ENCODE measurements at places on chromosomes 13 and 19. TPM values are rescaled to one million over a fixed set of nuclear protein-coding genes. Genes with fewer than 3 reads are reported as not detected.

Gene CYP4F22
- total RNA-seq = 2.4 TPM

Gene KLK3
- total RNA-seq = not detected

- no peak for DNase-seq
Measured at GRCh38 chr13:27510082-27510481, 59.7 kb upstream of the MTIF3 start.

- DNase-seq = no peak
Measured at GRCh38 chr19:50949861-50950260, 3.0 kb downstream of the KLK5 start.

- DNase-seq = no peak
Measured at GRCh38 chr13:79119578-79120107, 286.4 kb downstream of the RBM26 start.

All from urinary bladder (tissue), 4 donors.